Muscle of back (tissue), 13 donors: ENCODE measurements at places on chromosomes 5 and 9. TPM values are rescaled to one million over a fixed set of nuclear protein-coding genes. Genes with fewer than 3 reads are reported as not detected.
A peak's percentile ranks its signal among the peaks of the same experiment; 100 is the strongest.

PCYOX1L gene
- 7.1 TPM for polyA plus RNA-seq

- DNase-seq, result no peak
Measured at GRCh38 chr9:97563458-97564135, 62.1 kb downstream of the TMOD1 start.

PSMD5 gene
- polyA plus RNA-seq, result 17.5 TPM

PPP3R2 gene
- polyA plus RNA-seq, result not detected

GRCh38 chr5:150134198-150134588, 21.5 kb downstream of the PDGFRB start:
- DNase-seq, result no peak

GRCh38 chr9:12847561-12847960, 72.7 kb downstream of the LURAP1L start:
- DNase-seq, result no peak

GRCh38 chr5:7668161-7668560, 182.8 kb downstream of the CFAP90 start:
- DNase-seq, result no peak

NPR3 gene
- polyA plus RNA-seq, result 12.1 TPM

GLRA1 gene
- not detected for polyA plus RNA-seq

TRIO gene
- polyA plus RNA-seq, result 193 TPM

ARSI gene
- polyA plus RNA-seq, result 6.9 TPM

DNA sequence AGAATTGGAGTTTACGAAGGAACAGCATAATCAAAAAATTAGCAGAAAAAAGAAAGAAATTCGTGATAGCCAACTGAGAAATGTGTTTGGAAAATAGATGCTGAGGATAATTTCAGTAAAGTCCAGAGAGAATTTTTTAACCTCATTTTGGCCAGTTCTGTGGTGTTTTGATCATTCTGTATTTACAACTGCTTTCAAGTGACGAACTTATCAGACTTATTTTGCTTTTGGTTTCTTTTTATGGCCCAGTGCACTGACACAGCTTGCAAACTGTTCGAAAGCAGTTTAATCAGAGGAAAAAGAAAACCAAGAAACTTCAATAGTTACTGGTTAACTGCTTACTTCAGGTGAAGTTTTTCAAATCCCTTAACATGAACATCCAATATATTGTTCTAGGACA, 1.9 kb downstream of the SDHA start:
- no peak for DNase-seq

SNCB gene
- not detected for polyA plus RNA-seq

- no peak for DNase-seq
Measured at GRCh38 chr9:5436441-5436840, 1.3 kb downstream of the PLGRKT start.

GRCh38 chr5:76683816-76684731, 31.9 kb upstream of the F2R start:
- no peak for DNase-seq

GRCh38 chr5:177370488-177371119, 12.9 kb downstream of the RGS14 start:
- DNase-seq, result peak; percentile 76

SPATA31D4 gene
- polyA plus RNA-seq, result not detected

DNA sequence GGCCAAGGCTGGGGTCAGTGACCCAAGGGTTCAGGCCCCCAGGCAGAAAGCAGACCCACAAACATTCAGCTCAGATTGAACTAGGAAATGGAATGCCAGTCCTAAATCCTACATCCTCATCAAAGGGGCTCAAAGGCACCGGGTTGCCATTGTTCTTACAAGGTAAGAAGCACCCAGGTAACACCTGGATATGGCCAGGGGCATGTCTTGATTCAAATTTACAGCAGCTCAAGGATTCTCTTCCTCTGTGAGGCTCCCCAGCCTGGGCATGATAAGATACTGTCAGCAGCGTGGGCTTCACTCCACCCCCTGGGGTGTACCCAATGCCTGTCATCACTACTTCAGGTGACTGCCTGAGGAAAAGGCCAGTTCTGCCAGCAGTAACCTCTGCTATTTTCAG, 92.1 kb upstream of the FSTL4 start:
- DNase-seq, result no peak

PCDHB15 gene
- polyA plus RNA-seq, result 7.8 TPM

DNA sequence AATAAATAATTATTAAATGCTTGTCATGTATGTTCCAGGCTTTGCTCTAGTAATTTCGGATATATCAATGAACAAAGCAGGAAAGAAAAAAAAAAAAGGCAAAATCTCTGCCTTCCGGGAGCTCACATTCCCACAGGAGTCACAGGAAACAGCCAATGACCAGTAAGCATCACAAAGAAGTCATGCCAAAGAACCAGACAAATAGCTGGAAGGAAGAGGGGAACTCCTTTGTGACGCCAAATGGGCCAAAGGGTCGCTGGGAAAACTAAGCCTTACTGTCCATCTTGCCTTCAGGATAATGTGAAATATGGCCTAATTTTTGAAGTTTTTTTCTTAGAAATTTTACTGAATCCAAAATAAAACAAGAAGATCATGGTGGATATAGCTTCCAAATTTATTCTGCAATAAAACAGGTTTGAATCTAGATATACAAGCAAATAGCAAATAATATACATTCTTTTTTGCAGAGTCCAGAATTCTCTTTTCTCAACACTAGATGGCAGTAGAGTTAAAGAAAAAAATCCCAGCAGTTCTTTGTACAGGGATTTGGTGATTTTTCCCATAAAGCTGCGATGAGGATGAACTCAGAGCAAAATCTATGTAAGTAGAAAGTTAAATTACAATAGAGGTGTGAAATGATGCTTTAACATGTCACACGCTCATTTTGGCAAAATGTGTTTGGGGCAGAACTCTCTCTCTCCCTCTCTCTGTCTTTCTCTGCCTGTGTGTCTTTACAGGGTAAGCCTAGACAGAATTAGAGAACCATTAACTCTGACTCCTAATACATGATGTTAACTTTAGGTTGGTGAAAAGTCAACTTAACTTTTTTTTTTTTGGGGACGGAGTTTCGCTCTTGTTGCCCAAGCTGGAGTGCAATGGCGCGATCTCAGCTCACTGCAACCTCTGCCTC, 60.0 kb upstream of the TUT7 start:
- peak; percentile 45 for DNase-seq

COL15A1 gene
- polyA plus RNA-seq, result 197 TPM

EIF4E1B gene
- 0.17 TPM for polyA plus RNA-seq
